ENCODE measurements at places on chromosomes 13 and 19.

DNA sequence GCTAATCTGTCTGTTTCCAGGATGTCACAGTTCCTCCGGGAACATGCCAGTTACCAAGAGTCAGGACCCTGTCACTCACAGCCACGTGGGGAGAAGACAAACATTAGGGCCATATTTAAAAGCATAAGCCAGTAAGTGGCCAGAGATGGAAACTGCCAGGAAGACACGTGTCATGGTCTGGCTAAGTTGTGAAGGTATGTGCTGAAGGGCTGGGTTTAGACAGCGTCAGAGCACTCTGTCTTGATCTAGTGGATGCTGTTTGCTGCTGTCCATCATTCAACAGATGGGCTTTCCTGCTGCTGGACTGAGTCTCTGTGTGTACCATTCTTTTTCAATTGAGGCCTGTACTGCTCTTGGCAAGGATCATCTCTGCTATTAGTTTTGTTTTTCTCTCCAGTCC, 128.6 kb downstream of the HS6ST3 start:
- no peak for DNase-seq

DNA sequence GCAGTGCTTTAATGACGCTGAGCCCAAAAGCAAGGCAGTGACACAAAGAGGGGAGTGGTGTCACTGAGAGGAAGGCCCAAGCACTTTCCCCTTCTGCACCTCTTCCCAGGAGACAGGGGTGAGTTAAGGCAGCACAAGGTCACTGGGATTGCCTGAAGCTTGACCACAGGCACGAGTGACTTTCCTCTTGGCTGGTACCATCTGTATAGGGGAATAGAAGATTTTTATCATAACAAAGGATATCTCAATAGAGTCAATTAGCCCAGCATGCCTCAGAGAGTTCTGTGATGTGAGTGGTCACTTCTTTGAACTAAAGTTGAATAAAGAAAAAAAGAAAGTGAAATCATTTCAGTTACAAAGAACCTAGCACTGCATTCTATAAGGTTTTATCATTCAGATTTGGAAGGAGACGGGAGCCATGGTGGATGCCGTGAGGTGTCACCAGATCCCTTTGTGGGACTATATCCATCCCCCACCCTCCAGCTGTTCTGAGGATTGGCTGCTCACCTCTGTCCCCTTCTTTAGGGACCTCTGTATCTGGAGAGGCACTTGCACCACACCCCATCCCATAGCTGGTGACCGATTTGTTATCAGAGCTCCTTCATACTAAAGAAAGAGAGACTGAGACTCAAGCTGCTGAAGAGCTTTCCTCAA, 291.2 kb downstream of the DCT start:
- DNase-seq: no peak

- DNase-seq: no peak
Measured at GRCh38 chr13:21672796-21673538, 2.1 kb downstream of the FGF9 start.

GRCh38 chr13:37741536-37741935, 128.0 kb downstream of the TRPC4 start:
- DNase-seq: no peak

Measured in NCI-H1105 (cell line).